Cortex of kidney (tissue), 1 donor: ENCODE measurements at places on chromosomes 16 and 17.

DNA sequence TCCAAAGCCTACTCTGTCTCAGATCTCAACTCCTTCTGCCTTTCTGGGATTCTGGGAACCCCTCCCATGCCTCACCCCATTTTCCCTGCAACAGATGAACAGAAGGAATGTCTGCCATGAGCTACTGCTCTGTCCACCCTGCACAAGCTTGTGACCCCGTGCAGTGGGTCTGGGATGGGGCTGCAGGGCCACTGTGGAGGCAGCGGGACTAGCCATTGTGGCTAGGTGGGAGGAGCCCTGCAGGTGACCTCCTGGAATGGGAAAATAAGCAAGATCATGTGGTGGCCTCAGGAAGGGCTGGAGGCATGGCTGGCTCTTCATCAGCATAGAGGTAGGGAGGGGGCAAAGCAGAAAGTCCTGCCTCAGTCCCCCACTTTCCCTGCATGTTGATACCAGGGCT, 13.7 kb downstream of the PDP2 start:
- DNase-seq = no peak

DNA sequence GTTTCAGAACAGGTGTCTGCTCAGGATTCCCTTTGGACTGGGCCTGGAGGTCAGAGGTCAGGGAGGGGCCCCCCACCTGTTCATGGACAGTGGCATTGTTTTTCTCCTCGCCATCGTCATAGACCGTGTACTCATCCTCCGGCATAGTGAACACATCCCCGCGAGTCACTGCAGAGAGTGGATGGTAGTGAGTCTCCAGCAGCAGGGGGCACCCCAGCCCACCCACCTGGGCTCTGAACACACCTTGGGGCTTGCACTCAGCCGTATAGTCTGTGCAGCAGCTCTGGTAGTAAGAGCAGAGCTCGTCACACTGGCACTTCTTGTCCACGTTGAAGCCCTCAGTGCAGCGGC, 448 bp downstream of the VTN start:
- no peak for DNase-seq

GRCh38 chr17:80612997-80613731, 68.5 kb downstream of the RPTOR start:
- no peak for DNase-seq

GRCh38 chr17:68603027-68603426, 1.9 kb upstream of the FAM20A start:
- DNase-seq = no peak

- DNase-seq = no peak
Measured at GRCh38 chr17:49447628-49448302, 33.1 kb upstream of the PHB1 start.

DNA sequence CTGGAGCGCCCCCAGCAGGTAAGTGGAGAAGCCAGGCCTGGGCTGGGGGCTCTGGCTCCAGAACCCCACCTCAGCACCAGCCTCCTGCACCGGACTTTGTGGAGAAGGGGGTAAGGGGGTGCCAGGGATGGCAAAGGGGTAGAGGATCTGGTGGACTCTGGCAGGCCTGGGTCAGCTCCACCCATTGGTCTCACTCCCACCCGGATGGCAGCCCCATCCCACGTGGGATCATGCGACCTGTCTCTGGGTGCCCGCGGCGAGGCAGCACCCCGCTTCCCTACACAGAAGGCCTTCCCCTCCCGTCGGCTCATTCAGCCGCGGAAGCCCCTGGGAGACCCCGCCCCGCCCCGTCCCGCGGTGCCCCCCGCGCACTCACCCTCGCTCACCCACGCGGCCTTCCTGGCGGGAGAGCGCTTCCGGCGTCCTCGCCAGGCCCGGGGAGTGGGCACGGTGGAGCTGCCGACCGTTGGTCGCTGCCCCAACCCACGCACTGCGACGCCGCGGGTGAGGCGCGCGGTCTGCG, 498 bp upstream of the PLEKHG4 start:
- no peak for DNase-seq

- DNase-seq = no peak
Measured at GRCh38 chr17:34254651-34255380, at the start of gene CCL2. CCL2 (plus strand) TSS chr17:34255285; CDS start chr17:34255350, 65 bp downstream.

DNA sequence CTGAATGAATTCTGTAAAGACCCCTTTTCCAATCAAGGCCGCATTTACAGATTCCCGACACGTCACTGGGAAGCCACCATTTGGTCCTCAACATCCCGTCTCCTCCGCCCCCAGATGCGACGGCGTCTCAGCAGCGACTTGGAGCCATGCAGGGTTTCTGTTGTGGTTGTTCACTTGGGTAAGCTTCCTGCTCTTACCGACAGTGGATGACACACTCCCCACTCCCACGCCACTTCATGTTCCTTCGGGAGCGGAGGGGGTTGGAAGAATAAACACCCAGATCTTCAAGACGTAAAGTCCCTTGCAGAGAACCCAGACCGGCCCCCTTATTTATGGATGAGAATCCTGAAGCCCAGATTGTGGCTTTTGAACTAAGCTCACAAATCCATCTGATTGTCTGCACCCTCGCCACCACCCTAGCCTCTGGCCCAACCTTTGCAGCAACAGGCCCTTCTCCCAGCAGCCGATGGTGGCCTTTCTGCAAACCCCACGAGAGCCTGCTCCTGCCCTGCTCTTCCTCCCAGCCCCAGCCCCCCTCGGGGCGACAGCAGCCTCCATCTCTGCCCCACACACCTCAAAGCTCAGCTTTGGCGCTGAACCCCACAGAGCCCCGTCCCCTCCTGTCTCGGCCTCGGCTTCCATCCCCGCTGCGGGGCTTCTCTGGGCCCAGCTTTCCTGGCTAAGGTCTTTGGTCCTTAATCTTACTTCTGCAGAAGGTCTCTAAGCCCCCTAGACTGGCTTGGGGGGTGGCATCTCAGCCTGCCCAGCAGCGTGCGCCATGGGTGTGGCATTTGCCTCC, 19.0 kb upstream of the OSGIN1 start:
- DNase-seq = no peak

DNA sequence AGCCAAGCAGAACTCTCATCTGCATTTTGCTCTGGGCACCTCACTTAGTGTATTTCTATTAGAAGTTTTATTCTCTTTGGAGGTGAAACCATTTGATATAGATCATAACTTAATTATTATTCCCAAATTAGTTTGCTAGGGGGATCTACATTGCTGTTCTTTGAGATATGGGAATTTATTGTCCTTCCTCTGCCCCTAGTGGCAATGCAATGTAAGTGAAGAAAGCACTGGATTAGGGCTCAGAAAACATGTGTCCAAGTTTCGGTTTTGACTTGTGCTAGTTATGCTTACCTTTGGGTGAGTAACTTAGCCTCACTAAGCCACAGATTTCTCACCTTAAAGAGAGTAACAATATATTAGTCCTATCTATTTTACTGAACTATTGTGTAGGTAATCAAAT, 2.9 kb downstream of the KRT39 start:
- no peak for DNase-seq

DNA sequence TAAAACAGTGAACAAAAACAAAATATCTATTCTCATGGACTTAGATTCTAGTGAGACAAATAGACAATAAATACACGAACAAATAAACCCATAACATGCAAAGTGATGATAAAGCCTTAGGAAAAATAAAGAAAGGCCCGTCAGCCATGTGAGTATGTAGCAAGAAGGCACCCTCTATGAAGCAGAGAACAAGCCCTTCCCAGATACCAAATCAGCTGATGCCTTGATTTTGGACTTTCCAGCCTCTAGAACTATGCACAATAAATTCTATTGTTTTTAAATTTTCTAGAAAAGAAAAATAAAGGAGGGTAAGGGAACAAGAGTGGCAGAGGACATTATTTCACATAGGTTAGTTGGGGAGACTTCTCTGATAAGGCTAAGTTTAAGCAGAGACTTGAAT, 40.7 kb upstream of the SMURF2 start:
- no peak for DNase-seq

DNA sequence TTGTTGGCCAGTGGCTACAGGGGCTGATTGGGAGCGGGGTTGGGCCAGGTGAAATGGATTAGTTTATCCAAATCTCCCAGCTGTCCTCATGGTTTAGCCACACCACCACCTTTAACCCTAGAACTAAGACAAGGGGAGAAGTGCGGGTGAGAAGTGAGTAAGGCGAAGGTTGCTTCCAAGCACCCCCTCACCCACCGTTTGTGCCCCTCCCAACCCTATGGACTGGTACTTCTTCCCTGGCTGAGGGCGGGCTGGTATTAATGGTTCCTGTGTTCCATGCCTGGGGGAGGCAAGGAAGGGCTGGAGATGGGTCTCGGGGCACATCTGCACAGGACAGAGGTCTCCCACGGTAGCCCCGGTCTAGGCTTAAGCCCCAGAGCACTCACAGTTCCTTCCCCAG, 25.1 kb downstream of the NT5M start:
- no peak for DNase-seq

DNA sequence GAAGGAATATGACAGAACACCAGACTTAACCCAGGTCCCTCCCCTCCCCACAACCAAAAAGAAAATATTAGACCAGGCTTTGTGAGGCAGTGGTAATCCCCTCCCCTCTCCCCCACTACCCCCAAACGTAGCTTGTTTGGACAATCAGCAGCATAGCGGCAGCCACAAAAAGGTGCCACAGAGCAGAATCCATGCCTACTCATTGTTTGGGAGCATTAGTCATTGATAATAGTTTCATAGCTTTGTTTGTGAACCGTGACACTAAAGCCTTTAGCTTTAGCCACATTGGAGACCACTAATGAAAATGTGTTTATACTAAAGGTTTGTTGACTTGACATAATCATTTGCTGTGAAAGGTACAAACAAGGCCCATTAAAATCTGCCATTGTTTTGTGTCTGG, 65.1 kb downstream of the NUP93 start:
- DNase-seq = no peak

GRCh38 chr17:67995570-67996263, 552 bp downstream of the C17orf58 start:
- no peak for DNase-seq

DNA sequence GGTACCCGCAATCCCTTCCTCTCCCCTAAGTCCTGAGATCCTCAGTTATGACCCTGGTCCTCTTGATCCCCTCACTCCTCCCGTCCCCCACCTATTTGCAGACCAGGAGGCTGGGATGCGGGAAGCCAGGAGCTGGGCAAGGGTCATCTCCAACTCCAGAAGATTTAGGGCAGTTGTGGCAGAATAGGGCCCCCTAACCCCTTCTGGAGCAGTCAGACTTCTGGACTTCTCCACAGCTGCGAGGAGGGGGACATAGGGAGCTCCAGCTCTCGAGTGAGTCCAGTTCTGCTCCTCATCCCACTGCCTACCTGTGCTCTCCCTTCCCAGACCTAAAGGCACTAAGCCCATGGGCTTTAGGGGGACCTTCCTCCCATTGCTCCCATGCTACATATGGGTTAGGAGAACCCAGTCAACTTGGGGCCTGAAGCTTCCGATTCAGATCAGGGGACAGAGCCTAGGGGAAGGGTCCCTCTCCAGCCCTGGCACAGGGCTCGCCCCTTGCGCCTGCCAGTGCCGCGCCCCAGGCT, 1.3 kb downstream of the WNK4 start:
- DNase-seq = no peak
